Prostate gland (tissue), 2 donors: ENCODE measurements at places on chromosomes 4 and X.

DNA sequence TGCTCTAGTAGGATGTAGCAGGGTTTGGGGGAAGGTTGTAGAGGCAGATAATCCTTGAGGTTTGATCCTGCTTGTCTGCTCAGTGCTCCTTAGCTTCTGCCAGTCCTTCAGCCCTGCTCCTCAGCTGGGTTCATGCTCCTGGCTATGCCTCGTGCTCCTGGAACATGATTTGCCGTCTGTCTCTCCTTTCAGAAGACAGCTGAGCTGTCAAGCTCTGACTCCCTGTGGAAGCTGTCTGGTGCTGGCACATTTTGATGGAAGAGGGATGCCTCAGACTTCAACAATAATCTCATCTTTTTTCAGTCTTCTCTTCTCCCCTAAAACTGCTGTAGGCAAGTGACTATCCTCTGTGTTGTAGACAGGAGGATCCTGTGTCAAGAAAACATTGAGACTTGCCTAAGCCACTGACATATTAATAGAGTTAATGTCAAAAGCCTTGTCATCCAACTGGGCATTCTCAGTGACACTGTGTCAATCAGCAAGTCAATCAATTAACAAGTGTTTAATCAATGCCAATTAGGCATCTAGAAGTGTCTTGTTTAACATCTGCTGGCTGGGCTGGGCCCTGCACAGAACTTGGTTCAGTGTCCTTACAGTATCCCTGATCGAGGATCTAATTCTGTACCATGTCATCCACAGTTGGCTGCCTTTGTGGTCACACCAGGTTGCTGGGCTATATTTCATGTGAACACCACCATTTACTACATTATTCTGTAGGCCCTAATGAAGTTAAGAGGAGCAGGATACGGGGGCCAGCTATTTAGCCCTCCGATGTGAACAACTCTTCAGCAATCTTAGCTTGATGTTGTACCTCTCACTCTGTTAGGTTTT is 96.7 kb downstream of the SYNPO2 start:
- DNase-seq: no peak

DNA sequence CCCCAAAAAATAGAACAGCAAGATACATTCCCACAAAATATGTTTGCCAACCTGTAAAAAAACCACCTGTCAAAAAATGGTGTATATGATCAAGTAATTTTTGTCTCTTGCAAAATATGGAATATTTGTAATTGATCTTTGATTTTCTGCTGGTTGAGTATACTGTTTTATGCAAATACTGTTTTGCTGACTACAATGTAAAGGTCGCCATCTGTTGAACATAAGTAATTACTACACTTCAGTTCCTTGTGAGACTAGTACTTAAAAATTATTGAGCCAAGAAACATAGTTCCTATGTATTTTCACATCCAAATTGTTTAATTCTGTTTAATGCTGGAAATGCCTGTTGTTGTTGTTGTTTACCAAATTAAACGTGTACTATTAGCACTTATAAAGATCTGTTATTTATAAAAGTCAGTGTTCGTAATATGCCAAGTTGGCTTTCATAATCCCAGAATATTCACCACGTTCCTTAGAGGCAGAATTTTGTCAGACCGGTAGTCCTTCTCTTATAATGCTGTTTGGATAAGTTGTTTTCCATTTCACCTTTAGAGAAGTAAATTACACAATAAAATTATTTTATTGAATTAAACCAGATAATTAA is 144.2 kb downstream of the PDLIM5 start:
- peak; percentile 21 for DNase-seq

- no peak for DNase-seq
Observed at GRCh38 chr4:24559889-24560288, 24.5 kb downstream of the DHX15 start.

DNA sequence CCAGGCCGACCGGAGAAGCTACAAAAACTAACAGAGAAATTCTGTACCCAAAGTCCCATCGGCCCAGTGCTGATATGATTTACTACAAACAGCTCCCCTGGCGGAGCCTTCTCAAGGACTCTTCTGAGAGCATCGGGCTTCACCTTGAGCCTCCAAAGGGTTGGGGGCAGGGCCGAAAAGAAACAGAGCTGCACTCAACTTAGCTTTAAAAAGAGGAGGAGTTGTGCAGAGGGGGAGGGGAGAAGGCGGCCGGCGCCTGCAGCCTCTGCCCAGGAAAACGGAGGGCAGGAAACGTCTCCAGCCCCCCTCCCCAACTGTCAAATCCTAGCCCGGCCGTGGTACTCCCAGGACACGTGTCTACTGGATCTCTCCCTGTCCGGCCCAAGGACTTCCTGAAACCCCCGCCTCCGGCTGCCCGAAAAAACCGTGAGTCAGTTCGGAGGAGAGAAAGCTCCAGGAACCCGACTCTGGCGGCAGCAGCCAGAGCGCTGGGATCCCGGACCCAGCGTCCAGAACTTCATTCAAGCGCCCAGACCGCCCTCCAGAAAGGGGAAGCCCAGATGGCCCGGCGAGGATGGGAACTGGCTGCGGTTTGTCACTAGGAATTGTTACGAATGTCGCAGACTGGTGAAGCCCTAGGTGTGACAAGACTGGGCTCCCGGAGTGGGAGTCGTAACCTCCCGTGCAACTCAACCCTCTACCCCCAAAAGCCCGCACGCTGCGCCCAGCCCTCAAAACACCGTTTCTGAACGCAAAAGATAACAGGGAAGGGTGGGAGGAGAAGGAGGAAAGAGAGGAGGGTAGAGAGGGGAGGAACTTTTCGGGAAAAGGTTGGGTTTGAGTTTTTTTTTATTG is 973 bp downstream of the ADAMTS3 start:
- peak; percentile 69 for DNase-seq
